Amniotic epithelial cell (primary cell): ENCODE measurements at places on chromosomes 13 and 19.

- DNase-seq, result peak; percentile 73
Measured at GRCh38 chr13:32019612-32020233, 11.9 kb upstream of the FRY start.

DNA sequence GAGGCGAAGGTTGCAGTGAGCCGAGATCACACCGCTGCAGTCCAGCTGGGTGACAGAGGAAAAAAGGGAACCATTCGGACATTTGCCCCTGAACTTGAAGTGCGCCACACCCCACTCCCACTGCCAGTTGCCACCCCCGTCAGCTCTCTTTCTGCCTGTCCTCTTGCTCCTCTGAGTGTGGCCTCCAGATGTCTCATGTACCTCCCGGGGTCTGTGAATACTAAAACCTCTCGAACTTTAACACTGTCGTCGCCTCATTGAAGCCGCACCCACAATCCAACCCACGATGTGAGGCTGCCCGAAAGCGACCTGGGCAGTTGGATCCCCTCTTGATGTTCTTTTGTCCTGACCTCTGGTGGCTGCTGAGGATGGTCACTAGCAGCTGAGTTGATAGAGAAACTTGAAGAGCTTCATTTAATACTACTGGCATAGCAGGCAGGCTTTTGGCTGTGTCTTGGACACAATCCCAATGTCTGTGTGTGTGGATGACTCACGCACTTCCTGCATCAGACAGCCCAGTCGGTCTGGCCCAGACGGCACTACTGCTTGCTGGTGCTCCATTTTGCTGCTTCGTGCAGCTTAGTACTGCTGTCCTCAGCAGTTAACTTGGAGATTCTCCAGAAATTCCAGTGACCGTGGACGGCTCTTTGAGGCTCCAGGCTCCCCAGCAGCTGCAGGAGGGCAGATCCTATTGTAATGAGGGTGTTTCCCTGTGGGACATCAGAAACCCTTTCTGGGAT, 4.2 kb downstream of the FPR3 start:
- peak; percentile 99 for DNase-seq

DNA sequence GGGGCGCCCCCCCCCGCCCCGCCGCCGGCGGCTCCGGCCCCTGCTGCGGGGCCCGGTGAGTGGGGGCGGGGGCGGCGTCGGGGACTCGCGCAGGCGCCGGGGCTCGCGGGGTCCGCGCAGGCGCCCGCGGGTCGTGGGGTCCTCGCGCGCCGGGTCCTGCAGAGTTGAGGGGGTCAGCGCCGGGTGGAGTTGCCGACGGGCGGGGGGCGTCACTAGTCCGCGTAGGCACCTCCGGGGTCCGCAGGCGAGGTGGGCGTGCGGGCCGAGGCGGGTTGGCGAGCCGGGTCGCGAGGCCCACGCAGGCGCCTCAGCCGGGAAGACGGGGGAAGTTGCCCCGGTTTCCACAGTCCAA, 365 bp downstream of the PPP6R1 start:
- no peak for DNase-seq

DNA sequence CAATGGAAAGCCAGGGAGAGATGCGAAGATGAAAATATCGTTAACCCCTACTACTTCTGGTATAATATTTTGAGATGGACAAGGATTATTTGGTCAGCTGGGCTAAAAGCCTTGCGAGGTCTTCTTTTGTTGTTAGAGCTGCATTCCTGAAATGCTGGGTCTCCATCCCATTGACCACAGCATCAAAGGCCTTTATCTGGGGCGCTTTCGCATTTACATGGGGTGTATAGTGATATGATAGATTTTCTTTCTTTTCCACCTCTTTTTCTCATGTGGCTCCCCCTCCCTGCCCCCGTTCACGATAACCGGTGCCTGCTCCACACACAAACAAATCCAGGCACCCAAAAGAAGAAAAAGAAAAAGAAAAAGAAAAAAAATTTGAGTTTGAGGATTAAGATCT, 77.5 kb downstream of the ZNF536 start:
- no peak for DNase-seq

- no peak for DNase-seq
Measured at GRCh38 chr13:85366759-85367417, 432.3 kb downstream of the SLITRK6 start.

DNA sequence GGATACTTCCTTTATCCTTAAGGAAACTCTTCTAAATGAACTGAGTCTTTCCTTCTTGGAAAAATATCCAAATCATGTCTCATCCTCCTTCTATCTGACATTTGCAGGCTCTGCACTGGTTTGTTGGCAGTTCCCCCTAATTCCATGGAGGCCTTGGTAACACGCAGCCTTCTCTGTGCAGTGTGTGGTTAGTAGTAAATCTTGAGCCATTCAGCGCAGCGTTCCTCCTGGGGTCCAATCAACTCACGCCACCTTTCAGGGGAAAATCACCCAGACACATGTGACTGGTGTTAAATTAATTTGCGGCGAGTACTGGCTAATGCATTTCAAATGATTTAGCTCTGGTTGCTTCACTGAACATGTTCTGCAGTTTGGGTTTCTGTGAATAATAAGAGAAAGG, 21.0 kb upstream of the CBY2 start:
- peak; percentile 37 for DNase-seq

DNA sequence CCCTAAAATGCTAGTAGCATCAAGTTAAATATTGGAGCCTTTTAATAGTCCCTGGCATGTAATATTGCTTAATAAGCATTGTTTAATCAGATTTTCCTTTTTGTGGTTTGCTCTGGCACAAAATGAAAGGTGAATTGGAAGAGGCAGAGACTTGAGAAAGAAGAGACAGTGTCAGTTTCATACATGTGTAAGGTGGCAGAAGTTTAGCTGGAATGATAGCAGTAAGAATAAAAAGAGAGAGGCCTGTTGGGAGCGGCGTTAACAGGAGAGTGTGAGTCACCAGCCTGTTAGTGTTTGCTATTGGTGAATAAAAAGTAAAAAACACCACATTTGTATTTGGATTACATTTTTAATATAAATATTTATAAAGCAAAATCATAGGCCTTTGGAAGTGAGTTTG, 145.3 kb downstream of the PDS5B start:
- DNase-seq, result peak; percentile 32
